ENCODE measurements at places on chromosomes 16 and 17.

GRCh38 chr16:10126686-10127085, 55.5 kb downstream of the GRIN2A start:
- DNase-seq = no peak

DNA sequence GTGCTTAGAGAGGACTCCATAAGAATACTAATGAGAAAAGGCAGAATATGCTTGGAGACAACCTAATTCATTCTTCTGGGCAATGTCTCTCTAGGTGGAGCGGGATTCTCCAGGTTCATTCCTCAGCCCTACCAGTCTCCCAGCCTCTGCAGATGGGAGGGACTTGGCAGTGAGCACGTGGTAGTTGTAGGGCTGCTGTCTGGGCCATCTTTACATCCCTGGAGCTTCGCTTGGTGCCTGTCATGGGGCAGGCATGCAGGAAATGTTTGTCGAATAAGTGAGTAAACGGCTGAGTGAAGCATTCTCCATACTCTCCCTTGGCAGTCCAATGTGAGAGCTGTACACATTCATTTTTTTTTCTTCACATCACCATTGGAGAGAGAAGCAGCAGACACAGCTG, 387.5 kb downstream of the UTP18 start:
- DNase-seq = no peak

DNA sequence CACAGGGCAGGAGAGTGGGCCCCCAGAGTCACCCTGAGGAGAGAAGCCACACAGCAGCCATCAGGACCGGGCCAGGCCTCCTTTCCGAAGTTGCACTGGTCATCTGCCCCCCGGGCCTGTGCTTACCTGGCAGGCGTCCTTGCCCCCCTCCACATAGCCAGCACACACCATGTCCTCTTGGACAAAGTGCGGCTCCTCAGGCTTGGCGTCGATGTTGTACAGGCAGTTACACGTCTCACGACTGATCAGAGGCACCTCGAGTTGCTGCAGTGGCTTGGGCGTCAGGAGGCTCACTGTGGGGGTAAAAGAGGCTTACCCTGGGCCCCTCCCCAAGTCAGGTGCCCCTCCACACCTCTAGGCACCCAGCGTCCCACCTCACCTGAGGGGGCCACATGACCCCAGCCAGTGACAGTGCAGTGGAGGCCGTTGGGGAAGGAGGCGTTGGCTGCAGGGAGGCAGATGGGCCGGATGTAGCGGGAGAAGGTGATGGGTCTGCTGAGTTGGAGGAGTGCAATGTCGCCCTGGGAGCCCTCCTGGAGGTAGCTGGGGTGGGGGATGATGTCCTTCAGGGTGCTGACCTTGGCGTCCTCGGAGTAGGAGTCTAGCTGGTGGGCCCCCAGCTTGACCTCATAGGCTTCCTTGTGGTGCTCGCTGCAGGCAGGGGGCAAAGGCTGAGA, 3.1 kb downstream of the PRSS8 start:
- DNase-seq = no peak

DNA sequence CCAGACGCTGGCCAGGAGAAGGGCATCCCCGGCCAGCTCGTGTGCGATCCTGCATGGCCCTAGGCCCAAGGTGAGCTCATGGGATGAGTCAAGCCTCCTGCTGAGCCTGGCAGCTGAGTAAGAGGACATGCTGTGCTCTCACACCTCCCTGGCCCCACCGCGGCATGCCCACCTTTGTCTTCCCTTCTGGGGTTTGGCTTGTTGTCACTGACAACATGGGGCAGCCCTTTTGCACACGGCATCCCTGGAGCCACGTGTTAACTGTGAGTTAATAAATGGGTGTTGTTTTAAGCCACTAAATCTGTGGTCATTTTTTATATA, 8.9 kb upstream of the TNS4 start:
- DNase-seq = no peak

DNA sequence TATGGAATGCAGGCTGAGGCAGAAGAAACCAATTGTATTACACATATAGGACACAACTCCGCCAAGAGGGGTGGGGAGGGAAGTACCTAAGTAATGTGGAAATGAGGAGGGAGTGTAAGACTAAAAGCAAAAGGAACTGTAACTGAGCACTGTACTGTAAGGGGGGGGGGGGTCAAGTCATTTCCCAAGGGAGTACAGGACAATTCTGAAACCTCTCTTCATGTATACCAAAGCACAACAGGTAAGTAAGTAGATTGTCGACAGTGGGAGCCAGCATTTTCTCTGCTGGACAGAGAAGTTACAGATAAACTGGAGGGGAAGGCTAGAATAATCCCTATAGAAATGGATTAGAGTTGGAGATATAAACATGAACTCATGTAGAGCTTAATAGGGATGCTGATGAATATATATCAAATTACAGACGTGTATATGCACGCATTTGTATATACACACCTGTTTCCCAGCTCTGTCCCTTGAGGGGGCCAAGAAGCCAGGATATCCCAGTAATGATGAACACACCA, 6.4 kb downstream of the USP22 start:
- DNase-seq = no peak

DNA sequence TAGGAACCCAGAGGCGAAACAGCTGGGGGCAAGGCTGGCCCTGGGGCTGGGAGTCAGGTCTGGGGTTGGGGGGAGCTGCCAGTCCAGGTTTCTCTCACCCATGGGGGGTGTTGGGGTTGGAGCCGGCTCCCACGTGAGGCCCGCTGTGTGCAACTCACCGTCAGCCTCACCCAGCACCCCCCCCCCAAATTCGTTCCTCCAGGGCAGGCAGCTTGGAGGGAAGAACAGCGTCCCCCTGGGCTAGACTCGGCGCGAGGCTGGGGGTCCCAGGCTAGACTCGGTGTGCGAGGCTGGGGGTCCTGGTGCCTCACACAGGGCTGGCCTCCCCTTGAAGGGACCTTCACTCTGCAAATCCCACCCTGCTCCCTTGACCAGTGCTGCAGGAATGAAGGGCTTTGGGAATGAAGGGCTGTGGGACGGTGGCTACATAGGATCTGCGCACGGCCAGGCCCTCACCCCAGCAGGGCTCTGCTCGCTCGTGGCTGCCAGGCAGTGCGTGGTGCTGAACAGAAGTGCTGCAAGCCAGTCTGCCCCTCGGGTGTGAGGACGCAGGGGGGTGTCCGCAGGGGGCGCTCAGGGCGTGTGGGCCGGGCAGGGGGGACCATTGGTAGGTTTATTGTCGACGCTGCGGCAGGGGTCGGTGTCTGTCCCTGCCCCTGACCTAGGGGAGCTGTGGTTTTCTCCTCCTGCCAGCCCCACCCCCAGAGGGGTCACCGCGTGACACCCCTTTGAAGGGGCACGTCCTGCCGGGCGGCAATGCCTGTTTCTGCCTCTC, 74.7 kb downstream of the KLHDC4 start:
- DNase-seq = no peak

GRCh38 chr16:30104492-30104891, 8.5 kb upstream of the YPEL3 start:
- DNase-seq = no peak

GRCh38 chr17:75272848-75273184, 1.8 kb upstream of the MIF4GD start:
- DNase-seq = no peak

DNA sequence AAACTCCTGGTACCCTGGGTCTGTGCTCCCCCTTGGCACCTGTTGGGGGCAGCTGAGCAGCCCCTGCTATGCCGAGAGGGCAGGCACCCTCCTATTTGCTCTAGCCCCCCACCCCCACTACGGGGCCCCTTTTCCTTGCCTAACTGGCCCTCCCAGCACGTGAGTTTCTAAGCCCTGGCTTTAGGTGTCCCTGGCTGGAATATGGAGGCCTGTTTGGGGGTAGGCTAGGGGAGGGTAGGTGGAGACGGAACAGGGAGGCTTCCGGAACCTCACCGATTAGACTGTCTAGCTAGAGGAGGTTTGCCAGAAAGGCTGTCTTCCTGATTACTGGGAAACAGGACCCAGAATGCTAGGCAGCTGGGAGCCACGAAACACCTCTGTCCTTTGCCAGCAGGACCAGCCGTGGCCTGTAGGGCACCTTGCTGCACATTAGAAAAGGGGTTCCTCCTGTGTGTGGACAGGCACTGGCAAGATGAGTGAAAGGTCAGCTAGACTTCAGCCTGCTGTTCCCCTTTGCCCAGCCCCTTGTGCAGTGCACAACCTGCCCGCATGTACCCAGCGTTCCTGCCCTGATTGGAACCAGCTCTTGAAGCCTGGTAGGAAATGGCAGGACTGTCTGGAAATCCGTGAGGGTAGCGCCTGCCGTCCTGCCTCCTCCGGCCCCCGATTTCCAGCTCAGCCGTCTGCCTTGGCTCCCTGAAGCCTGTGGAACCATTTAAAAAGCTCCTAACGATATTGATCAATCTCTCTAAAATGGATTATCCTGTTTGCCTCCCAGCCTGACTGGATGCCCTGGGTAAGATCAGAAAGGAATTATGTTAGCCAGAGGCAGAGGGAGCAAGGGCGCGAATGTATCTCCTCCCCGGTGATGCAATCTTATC, 83.4 kb upstream of the GSE1 start:
- no peak for DNase-seq

- DNase-seq = no peak
Observed at GRCh38 chr16:3179651-3180050, 8.4 kb upstream of the OR1F1 start.

GRCh38 chr17:2885733-2886132, 89.5 kb downstream of the RAP1GAP2 start:
- DNase-seq = no peak

DNA sequence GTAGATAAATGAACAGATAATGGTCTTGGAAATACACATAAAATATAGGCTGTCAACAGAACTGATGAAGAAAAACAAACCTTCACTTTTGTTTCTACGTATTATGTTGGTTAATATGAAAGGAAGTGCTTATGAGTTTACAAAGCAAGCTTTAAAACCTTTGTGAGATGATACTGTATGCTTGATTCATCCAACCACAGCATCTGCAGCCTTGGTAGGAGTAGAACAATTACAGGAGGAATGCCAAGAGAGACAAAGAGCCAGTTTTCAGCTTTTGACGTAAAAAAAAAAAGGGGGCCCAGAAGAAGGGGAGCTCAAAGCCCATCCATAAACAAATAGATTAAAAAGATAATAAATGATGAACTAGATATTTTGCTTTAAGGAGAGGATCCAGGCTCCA, 13.3 kb downstream of the FAM20A start:
- DNase-seq = no peak

- peak; percentile 38 for DNase-seq
Observed at GRCh38 chr17:67289181-67289876, 44.3 kb upstream of the HELZ start.

DNA sequence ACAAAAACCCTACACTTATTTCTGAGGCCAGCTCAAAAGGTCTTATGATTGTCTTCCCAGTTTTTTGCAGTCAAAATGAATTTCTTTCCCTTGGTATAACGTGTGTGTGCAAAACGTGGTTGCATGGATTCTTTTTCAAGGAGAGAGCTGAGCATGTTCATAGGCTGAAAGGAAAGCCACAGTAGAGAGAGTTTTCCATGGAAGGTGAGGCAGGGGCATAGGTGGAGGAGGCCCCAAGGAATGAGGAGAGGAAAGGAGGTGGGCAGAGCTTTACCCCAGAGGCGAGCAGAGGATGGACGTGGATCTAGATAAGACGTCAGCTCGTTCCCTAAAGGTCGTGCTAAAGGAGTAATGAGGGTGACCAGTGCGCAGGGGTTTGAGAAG, 22.8 kb downstream of the TRPV2 start:
- DNase-seq = no peak

Data from lower leg skin (tissue), 4 donors.